ENCODE measurements at places on chromosomes 2 and 18.

DNA sequence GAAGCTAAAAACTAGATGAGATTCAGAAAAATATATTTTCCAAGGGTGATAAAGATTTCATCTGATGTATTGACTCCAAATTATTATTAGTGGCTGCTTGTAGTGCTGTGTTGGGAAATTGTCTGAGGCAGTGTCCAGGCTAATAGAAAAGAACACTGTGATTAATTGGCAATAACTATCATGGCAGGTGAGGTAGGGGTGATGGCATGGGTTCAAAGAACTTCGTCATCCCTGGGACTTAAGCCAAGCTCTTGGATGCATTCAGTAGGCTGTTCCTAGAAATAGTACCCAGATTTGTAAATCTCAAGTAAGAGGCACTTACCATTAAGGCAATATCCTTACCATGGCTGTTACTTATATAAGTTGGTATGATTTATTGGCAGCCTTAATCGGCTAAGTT is 13.2 kb upstream of the RAPGEF4 start:
- no peak for DNase-seq

- no peak for DNase-seq
Observed at GRCh38 chr18:519019-519879, 18.7 kb upstream of the COLEC12 start.

DNA sequence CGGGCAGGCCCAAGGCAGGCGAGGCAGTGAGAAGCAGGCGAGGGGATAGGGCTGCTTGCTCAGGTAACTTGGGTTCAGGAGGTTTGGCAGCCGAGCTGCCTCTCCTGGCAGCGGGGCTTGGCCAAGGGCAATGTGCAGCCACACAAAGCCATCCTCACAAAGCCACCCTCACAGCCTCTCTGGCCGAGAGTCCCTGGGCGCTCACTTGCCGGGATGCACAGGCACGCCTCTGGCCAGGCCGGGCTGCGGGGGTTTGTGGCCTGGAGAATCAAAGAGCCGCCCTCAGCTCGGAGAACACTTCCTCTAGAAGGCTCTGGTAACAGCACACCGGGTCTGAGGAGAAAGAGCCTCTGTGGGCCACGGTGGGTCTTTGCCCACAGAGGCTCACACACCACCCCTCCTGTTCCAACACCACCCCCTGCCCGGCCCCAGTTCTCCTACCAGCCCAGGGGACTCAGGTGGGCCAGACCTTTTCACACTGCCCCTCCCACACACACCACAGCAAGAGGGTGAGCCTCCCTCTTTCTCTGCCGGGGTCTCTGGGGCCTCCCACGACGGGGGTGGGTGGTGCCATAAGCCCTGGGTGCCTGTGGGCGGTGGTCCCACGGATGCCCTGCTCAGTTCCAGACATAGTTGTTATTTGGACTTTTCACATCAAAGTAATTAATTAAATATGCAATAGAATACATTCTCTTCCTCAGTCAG is 186.9 kb downstream of the ZFP36L2 start:
- no peak for DNase-seq

GRCh38 chr2:130986890-130987493 is 106.3 kb downstream of the FAM168B start:
- DNase-seq, result no peak

DNA sequence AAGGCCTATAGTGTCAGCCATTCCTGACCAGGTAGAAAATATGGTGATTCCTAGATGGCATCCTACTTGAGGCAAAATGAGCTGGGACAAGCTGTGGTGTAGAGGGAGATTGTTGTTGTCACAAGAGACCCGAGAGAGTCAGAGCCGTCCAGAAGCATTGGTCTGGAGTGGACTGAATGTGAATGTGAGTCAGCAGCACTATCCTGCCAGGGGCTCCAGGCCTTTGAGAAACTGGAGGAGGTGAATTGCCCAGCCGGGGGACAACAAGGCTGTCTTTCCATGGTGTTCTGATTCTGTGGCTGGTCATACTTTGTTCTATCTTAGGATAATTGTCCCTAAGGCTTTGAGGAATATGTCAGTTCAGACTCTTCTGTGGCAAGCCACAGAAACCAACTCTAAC is 29.4 kb upstream of the EIF2AK3 start:
- DNase-seq, result no peak

DNA sequence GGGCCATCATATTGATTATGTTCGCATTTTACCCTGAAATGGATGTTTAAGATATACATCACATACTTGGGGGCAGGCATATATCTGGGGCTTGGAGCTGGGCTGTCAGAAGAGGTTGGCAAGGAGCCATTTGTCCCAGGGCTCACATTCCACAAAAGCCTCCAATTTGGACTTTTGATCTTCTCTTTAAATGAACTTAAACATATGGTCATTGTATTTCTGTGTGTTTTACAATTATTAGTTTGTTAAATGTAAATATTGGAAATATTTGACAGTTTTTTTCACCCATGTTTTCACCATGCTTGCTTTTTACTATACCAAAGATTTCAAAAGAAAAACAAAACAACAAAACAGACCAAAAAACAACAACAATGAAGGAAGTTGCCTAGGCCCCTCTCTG is 165.8 kb upstream of the MEIS1 start:
- no peak for DNase-seq

DNA sequence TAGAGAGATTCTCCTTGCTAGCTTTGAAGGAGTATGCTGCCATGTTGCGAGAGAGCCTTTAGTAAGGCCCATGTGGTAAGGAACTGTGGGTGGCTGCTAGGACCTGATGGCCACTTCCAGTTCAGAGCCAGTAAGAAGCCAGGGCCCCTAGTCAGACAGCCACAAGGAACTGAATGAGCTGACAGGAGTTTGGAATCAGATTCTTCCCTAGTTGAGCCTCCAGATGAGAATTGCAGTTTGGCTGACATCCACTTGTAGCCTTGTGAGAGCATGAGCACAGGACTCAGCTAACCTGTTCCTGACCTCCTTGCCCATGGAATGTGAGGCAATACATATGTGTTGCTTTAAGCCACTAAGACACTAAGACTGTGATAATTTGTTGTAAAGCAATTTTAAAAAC is 1.2 kb upstream of the WDR7 start:
- DNase-seq, result no peak

- DNase-seq, result peak; percentile 3
Observed at GRCh38 chr2:80489717-80490116, 185.2 kb upstream of the LRRTM1 start.

GRCh38 chr2:152015552-152015951 is 83.3 kb downstream of the CACNB4 start:
- DNase-seq, result no peak

GRCh38 chr2:31031132-31031706 is 107.0 kb downstream of the GALNT14 start:
- DNase-seq, result no peak

GRCh38 chr18:22985250-22985649 is 52.1 kb downstream of the RBBP8 start:
- DNase-seq, result no peak

- DNase-seq, result no peak
Observed at GRCh38 chr2:168793596-168793995, 8.8 kb upstream of the NOSTRIN start.

DNA sequence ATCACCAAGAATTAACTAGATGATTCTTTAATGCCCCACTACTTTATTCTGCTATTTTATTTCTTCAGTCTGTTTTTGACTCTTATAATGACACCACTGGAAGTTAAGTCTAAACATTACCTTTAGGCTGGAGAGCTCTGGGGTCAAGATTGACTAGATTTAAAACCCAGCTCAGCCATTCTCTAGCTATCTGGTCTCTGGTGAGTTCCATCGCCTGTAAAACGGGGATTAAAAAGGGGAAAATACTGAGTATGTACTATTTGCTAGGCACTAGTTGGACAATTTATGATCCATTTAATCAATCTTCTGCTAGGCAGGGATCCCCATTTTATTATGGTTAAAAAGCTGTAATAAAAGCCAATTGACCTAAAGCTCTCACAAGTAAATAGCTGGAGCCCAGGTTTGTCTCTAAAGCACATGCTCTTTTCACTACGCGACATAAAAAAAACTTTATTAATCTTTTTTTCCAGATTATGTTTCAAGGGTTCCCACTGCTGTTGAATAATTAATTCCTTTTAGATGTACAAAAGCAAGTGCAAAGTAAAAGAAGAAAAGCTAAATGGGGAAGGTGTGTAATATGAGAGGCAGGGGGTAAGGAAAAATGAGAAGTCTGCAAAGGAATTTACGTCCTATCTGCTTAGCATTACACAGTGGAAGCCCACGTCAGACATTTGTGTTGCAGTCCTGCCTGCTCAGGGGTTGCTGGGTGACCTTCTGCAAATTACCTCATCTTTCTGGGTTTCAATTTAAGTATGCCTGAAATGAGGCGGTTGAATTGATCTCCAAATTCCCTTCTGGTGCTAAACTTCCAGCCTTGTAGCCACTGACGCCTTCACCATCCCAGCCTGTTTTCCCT is 918 bp upstream of the NABP1 start:
- DNase-seq, result peak; percentile 75

DNA sequence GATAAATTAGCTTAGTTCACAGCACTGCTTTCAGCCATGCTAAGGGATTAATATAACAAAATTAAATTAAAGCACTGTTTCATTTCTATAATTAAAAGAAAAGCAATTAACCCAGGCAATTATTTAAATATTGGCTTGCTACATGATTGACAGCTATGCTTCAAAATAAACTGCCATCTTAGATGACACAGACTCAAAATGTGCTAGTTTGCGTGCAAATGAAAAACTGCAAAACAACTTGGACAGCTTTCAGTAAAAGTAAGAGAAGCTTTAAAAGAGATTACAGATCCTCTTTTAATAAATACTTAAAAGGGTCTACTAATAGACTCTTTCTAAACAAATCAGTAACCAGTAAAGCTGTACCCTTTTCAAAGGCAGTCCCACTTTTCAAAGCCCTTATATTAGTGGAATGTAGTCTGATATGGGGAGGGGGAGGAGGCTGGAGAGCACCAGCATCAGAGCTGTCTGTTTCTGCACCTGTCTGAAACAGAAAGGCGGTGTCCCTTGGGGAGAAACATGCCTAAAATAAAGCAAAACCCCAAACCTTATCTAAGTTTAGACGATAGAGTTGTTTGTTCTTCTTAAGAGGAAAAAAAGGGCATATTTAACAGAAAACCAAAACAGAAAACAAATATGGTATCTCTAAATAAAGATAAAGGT is 20.8 kb downstream of the EIF2AK3 start:
- no peak for DNase-seq

DNA sequence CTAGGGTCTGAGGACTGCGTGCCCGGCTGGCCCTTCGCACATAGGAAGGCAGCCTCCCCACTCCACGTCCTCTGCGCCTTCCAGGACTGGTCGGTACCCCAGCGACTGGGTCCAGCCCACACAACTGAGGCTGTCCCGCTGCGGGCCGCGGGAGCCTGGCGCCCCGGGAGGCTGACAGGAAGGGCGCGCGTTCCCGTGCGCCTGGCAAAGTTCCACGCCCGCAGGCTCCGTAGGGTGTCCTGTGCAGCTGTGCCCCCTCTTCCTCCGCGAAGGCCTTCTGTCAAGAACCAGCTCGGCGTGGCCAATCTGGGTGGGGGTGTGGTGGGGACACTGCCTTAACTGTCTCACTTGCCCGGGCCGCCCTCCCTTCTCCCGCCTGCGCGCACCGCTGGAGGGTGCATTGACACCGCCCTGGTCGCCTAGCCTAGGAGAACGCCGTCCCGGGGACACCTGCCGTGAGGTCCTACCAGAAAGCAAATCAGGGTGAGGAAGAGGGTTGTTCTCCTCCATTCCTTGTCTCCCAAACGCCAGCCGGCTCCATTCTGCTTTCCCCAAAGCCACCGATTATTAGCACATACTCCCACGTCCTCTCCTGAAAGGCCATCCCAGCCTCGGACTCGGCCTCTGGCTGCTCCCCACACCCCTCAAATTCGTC is 618 bp upstream of the LYPD1 start:
- DNase-seq, result no peak
